ENCODE measurements at places on chromosomes 13 and 19.

DNA sequence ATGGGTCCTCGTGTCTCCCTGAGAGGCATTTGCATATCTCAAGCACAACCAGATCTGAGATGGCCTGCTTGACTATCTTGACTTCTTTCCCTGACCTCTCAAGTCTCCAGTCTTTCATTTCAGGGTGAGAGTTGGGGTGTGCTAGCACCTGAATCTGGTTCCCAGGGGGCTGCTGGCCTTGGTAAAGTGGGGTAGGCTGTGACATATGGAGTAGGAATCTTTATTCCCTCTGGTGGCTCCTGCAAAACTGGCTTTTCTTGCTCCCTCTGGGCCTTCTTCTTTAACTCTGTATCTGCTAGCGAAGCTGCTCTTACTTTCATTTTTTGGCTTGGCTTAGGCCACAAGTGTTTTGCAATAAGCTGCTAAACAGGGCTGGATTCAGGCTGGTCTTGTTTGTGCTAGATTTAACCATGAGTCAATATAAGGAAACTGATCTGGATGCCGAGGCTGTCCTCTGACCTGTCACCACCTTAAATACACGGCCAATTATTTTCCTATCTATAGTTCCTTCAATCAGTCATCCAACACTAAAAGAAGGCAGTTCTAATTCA, 42.3 kb downstream of the ZNF493 start:
- no peak for DNase-seq

- DNase-seq: no peak
Observed at GRCh38 chr19:1860821-1861598, 2.4 kb downstream of the KLF16 start.

DNA sequence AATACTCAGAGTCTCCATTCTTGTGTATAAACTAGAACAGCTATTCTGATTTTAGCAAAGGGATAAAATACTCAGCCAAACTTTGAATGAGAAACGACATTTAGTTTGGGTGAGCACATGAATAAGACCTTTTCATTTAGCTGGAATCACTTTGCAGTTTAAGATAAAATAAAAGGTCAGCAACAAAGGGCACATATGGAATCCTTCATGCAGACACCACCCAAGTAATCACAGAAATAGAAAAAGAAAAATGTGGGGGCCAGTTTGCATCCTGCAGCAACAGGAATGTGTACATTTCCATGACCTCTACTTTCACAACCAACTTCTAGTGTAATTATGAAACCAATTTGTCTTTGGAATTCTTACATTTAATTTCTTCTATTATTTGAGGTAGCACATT, 1637.4 kb downstream of the PCDH9 start:
- no peak for DNase-seq

GRCh38 chr19:34186205-34186604, 13.9 kb downstream of the LSM14A start:
- DNase-seq: no peak

GRCh38 chr19:57560049-57560491, 407 bp upstream of the ZNF550 start:
- DNase-seq: peak; percentile 66

DNA sequence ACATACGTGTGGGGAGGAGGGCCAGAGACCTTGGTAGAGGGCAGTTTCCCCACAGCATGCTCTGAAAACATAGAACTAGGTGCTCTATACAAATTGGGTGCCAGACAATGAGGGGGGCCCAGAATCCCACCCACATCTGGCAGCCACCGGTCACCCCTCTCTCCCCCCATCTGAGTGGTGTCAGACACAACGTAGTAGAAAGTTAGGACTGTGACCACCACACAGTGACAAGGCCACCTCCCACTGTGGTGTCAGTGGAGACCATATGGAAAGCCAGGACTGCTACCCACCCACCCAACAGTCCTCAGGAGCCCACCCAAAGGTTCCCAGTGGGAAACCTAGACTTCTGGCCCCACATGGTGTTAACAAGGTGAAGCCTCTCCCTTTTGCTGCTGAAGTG, 2.1 kb upstream of the ATP4B start:
- DNase-seq: no peak

DNA sequence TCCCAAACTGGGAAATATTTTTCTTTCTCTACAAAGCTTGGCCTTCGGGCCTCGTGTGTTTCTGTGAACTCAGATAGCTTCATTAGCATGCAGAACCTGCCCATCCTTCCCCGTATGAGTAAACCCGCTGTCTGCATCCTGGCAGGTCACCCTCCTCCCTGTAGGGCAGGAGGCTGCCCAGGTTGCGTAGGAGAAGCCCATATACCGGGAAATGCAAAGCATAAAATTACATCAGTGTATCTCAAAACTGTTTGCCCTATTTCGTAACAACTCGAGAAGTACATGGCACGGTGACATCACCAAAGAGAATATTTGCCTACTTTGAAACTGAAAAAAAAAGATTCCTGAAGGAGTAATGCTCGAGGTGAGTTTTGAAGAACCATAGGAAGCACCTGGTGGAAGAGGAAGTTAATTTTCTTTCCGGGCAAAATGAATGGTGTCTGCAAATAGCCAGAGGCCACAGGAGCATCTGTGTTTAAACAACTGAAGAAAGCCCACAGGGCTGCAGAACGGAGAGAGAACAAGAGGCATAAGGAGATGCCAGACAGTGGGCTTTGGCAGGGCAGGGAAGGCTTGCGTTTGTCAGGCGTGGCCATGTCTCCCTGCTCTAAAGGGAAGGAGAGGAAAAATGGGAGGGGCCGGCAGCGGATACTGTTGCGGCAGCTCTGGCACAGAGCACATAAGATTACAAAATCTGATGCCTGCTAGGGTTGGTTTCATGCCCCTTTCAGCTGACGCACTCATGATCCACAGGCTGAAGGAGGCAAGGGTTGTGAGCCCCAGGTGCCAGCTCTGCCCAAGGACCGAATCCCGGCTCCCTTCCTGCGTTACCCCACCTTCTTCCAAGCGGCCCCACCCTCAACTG, 81.4 kb downstream of the IRS2 start:
- peak; percentile 84 for DNase-seq

DNA sequence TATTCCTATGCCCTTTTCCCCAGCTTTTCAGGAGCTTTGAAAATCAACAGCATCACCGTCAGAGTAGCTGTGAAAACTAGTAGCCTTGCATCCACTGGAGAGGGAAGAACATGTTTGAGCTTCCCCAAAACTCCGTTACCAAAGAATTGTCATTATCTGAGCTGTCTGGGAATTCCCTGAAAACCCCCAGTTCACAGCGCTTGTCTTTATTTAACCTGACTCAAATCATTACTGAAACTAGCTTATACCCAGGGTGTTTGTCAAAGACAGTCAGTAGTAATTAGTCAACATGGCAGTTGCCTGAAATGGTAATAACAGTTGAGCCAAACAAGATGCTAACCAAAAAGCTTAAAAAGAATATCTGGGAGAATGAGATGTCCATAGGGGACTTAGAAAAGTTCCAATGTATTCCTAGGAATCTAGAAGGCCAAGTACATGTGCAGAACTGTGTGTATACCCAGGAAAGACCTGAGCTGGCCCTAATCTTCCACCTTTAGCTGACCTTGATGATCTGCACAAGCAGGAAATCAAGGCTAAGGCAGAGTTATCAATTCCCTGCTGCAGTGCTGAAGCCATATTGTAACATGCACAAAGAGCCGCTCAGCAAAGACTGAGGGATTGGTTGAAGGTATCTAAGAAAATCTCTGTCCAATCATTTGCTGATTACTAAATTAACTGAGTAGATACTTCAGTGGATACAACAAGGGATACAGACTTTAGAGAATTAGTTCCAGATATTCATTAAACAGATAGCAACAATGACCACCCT, 130.8 kb downstream of the KL start:
- no peak for DNase-seq

GRCh38 chr13:22717036-22717435, 463.7 kb upstream of the SGCG start:
- DNase-seq: no peak

DNA sequence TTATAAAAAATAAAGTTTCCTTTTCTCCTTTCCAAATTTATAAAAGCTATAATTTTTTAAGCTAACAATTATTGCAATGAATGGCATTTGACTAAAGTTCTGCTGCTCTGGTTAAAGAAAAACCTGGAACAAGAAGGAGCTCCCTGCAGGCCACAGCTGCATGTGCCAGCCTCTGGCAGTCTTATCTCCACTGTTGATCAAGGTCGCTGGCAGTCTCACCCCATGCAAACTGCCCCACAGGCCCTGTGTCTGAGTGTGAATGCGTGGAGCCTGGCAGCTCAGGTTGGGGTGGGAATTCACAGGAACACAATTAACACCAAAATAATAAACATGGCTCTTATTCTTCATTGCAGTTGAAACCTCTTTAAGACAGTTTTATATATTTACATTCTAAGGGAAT, 30.2 kb upstream of the FREM2 start:
- DNase-seq: no peak

DNA sequence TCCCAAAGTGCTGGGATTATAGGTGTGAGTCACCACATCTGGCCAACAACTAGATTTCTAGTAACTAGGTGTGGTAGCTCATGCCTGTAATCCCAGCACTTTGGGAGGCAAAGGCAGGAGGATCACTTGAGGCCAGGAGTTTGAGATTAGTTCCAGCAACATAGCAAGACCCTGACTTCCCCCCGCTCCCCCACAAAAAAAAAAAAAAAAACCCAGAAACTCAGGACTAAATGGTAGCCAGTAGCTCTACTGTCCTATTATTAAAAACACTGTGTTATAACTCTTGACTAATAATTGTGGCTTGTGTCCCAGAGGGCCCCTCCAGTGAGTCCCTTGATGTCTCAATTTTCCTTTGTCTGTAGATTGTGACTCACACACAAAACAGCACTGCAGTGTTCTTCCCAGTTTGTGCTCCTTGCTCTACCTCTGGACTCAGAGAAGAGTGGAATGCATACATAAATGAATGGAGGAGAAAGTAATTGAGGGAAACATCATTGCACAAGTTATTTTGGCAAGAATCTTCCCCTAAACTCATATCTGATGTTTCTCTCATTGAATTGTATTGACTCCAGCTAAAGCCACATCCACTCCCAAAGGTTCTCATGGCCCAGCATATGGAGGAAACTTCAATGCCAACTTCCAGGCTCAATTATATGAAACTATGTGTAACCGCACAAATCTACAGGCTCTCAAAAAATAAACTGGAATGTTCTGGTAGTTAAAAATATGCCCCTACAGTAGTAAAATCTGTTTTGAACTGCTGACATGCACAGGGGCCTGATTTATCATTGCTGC, 8.8 kb downstream of the TPT1 start:
- no peak for DNase-seq

All from Right ventricle myocardium inferior (tissue), 1 donor.